ENCODE measurements at places on chromosomes 3 and 15.

- DNase-seq: no peak
These were observed 10.6 kb downstream of the EPB42 start for GRCh38 chr15:43210172-43210745.

GRCh38 chr3:86990012-86990733 is 776 bp downstream of the VGLL3 start:
- DNase-seq: no peak

GRCh38 chr3:87335931-87336330 is 59.5 kb upstream of the POU1F1 start:
- DNase-seq: no peak

DNA sequence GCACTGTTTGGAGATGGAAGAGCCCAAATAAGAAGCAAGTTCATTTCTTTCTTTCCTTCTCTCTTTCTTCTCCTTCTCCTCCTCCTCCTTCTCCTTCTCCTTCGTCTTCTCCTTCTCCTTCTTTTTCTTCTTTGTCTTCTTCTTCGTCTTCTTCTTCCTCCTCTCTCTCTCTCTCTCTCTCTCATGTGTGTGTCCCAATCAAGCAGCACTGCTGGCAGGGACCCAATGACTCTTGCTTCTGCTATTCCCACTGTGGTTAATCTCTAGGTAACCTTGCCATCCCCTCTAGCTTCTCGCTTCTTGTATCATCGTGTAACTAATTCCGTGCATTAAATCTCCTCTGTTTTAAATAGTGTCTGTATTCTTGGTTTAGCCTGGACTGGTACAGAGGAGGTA is 26.1 kb upstream of the ZNF280D start:
- DNase-seq: no peak

DNA sequence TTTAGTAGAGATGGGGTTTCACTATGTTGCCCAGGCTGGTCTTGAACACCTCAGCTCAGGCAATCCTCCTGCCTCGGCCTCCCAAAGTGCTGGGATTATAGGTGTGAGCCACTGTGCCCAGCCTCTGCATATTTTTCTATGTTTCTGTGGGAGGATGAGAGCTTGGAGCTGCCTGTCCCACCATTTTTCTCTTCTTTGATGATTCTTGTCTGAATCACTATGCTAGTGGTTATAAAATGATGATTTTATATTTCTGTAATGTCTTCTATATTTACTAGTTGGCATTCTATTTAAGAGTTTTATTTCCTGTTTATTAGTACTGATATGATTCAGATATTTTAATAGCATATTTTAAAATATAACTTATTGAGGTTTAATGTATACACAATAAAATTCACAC is 69.7 kb downstream of the CHCHD6 start:
- DNase-seq: no peak

DNA sequence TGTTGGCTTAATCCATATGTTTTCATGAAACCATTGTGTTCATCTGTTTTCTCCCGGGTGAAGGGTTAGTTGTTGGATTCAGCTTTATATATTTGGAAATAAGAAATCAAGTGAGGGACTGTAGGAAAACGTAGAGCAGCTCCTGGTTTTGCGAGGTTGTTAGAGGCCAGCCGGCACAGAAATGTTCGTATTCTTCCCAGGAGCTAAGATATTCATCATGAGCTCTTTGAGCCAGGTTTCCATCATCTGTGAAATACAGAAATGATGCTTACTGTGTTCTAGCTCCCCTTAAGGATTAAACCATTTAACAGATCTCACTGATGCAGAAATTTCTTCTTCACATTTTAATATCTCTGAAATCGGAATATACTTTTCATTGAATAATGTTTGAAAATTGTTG is 235.5 kb downstream of the PTPRG start:
- DNase-seq: no peak

GRCh38 chr3:26259176-26259575 is 363.4 kb upstream of the LRRC3B start:
- no peak for DNase-seq

DNA sequence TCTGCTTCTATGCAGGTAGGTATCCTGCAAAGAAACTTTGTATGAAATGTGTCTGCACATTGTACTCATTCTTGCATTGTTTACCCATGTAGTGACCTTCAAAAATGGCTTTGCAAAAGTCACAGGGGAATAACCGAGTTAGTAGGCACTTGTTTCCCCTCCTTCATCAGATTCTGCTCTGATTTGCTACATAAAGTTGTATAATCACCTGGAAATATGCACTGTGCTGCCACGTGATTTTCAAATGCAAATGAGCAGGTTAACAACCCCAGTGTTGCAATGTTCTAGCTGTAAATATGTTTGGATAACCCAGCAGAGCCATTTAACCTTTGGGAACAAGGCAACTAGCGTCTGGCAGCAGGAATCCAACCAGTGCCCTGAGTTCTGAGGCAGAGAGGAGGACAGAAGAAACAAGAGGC is at the start of gene KNG1:
Gene KNG1, plus strand, starts transcription at position 321 of the 419 bp plus-strand sequence. CDS start 184 bp downstream, outside the sequence.
- DNase-seq: no peak

DNA sequence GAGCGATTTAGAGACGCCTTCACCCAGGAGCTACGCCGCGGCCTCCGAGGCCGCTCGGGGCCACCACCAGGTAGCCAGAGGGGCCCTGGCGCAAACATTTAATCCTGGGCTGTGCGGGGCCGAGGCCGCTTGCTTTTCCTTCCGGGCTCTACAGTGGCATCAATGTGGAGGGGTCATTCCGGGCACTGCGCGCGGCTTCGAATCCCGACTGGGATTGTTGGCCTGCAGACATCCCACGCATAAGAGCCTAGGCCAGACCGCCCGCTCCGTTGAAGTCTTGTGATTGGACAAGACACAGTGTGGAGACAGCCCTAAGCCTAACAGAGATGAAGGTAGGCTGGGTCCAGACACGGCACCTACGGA is 568 bp upstream of the NCBP2 start:
- DNase-seq: no peak

DNA sequence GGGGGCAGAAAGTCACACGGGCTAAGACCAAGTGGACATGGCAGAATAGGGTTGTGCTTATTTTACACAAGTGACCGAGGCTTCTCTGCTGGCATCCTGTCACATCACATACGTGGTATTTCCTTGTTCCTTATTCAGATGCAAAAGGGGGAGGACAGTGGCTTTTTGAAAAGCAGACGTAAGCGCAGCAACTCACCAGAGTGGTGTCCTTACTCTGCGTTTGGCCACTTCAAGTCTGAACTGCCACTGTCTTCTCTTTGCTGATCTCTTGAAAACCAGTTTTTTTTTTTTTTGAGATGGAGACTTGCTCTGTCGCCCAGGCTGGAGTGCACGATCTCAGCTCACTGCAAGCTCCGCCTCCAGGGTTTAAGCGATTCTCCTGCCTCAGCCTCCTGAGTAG is 113.2 kb downstream of the SOX2 start:
- DNase-seq: no peak

DNA sequence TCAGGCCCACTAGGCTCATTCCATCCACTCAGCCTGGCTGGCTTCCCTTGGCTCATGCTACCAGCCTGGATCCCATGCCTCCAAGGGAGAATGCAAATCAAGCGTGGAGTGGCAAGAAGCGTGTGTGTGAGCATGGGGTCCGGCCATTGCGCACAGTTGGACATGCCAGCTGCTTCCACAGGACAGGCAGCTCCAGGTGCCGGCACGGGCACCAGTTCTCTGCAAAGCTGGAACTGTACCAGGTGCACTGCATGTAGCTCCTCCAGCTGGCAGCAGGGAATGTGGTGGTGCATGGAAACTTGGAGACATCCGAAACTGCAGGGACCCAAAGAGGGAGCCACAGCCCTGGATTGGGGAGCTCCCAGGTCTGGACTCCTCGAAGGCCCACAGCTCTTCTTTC is 449.8 kb downstream of the EPHA6 start:
- no peak for DNase-seq

GRCh38 chr15:75921732-75922703 is 18.3 kb downstream of the FBXO22 start:
- no peak for DNase-seq

GRCh38 chr3:132726341-132726823 is 4.2 kb upstream of the NPHP3 start:
- DNase-seq: no peak

DNA sequence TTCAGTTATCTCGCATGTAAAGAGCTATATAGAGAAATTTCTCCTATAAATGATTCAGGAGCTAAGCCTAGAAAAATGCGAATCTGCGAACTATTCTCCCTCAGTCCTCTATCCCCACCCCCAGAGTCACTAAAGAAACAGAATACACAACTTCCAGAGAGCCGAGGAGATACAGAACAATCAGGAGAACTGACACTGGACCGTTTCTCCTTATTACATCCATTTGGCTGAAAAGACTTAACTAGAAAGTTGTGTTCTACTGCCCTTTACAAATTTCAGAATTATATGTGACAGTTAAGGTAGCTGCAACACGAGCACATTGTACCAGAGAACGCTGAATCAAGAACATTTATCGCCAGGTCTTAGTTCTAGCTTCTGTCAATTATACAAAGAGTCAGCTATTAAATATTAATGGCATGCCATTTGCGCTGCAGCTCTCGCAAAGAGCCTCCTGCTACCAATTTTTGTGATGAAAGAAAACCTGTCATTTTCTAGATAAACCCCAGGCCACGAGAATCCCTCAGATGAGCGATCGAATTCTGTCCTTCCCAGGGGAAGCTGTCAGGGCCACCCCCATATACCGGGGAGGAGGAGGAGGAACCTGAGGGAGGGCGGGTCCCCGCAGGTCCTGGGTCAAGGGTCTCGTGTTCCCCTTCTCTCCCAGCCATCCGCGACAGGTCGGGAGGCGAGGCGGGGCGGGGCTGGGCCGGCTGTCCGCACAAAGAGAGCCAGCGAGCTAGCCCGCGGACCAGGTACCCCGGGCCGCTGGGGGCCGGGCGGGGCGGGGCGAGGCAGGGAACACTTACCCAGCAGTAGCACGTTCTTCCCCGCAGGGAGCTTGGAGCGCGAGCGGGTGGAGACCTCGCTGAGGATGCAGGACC is 878 bp downstream of the DYNC1LI1 start:
- DNase-seq: peak; percentile 30

DNA sequence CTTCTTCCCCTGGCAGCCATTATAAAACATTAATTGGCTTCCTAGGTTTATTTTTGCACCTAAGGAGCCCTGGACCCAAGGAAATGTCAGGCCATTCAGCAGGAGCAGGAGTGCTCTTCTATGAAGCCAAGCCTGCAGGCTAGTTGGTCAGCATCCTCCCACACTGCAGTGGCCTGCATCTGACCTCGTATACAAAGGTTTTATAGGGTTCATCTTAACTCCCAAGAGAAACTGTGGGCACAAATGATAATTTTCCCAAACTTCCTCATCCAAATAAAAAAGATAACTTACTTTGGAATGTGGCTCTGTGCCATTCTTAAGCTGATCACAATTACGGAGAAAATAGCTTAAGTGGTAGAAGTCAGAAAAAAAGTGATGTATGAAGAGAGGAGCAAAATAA is 19.4 kb downstream of the PLSCR1 start:
- no peak for DNase-seq

DNA sequence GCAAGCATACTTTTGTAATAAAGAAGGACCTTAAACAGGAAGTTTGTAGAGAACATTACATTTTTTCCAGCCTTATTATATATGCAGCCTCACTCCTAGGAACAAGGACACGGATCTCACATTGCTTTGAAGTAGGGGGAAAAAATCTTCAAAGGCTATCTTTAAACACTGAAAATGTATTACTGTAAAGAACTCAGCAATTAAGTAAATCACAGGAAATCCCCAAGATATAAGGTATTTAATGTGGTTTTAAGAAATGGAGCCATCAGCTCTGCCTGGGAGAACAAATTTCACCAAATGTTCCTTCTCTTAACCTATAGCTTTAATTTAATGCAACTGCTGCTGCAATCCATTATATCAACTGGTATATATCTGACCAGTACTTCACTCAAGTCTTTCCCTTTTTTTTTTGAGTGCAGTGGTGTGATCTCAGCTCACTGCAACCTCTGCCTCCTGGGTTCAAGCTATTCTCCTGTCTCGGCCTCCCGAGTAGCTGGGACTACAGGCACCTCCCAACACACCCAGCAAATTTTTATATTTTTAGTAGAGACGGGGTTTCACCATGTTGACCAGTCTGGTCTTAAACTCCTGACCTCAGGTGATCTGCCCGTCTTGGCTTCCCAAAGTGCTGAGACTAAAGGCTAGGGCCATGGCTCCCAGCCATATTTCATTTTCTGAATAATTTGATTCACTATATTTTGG is 2.8 kb downstream of the BTLA start:
- no peak for DNase-seq

GRCh38 chr3:143820466-143821221 is 27.6 kb downstream of the SLC9A9 start:
- DNase-seq: no peak

DNA sequence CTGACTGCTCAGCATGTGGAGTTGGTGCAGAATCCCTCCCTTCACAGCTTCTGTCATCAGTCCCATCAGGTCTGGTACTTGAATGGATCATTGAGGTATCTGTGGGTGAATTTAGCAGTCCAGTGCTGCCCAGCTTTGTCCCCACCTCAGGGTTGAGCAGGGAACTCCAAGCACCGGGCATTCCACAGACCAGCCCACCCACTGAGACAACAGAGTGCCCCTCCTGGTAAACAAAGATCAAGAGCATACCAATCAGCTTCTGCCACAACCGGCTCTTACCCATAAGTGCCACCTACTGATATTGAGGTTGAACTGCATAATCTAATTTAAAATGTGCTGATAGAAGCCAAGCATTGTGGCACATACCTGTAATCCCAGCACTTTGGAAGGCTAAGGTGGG is 57.1 kb upstream of the FXR1 start:
- no peak for DNase-seq

DNA sequence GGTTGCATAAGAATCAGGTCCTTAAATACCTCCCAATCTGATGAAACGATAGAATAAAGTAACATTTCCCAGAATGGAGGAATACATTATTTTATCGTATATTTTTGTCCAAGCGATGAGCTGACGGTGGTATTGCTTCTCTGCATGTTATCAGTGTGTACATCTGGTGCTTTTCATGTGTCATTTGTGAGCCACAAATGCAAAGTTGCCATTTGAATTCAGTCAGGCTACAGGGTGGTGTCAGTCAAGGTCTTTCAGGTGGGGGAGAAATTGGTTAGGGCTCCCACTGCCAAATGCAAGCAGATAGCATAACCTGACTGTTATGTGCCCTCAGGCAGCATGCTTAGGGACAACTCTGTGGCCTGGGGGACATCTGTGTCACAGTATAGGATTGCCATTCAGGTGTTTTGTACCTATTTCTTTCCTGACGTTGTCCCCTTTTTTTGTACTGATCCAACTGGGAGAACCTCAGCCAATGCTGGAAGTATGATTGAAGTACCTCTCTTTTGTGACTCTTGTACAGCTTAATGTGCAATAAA is 26.5 kb upstream of the TIMP4 start:
- DNase-seq: no peak

DNA sequence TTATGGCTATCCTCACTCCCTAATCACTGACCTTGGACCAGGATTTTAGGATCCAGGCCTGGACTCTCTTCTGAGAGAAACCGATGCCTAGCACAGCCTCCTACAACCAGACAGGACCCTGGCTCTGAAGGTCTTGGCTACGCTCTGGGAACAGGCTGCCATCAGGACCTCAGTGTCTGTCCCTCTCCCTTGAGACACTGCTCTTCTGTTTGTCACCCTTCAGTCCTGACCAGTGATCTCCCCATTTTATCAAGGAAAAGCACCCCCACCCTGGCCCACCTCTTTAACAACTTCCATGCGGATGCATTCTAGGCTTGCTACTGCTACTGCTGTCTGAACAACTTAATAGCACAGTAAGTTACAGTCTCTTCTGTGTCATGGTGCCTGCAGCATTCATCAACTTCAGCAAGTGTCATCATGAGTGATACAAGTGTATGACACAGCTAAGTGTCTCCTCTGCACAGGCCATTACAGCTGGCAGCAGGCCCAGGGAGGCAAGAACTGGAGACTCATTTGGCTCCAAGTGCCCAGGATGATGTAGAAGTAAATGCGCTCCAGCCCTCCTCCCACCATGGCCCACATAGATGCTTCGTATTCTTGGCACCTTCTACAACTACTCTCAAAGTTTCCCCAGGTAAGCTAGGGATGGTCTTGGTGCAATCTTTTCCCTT is 302.4 kb downstream of the EPHB1 start:
- DNase-seq: no peak
